ENCODE measurements at places on chromosomes 11 and 22.

- no peak for DNase-seq
Observed at GRCh38 chr22:43731988-43732387, 80.1 kb downstream of the EFCAB6 start.

GRCh38 chr11:102187416-102188151 is 77.3 kb downstream of the YAP1 start:
- DNase-seq, result no peak

- no peak for DNase-seq
Observed at GRCh38 chr22:31898926-31899325, 45.4 kb upstream of the YWHAH start.

DNA sequence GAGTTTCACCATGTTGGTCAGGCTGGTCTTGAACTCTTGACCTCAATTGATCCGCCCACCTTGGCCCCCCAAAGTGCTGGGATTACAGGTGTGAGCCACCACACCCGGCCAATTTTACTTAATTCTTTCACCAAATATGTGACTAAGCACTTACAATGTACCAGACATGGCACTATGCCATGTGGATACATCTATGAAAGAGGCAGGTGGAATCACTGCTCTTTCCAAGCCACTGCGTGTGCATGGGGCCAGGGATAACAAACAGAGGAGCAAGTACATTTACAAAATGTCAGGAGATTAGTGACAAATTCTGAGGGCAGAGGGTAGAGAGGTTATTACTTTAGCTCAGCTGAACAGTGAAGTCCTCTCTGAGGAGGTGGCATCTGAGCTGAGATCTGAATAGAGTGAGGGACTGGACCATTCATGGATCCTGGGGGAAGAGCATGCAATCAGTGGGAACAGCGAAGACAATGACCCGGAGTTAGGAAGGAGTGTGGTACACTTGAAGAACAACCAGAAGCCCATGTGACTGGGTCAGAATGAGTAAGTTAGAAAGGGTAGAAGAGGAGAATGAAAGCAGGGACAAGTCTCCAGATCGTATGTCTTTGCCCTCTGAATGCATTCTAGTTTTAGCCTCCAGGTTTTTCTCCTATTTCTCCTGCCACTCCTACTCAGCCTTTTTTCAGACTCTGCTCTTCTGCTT is 38.3 kb upstream of the GRAMD1B start:
- no peak for DNase-seq

- DNase-seq, result no peak
Observed at GRCh38 chr22:48256776-48257684, 1494.6 kb downstream of the TBC1D22A start.

- DNase-seq, result peak; percentile 88
Observed at GRCh38 chr11:65572356-65573051, at the start of gene FAM89B. FAM89B (plus strand) TSS chr11:65572538; CDS start chr11:65572670, 132 bp downstream.

GRCh38 chr22:37843741-37844089 is 419 bp downstream of the ANKRD54 start:
- DNase-seq, result peak; percentile 56

DNA sequence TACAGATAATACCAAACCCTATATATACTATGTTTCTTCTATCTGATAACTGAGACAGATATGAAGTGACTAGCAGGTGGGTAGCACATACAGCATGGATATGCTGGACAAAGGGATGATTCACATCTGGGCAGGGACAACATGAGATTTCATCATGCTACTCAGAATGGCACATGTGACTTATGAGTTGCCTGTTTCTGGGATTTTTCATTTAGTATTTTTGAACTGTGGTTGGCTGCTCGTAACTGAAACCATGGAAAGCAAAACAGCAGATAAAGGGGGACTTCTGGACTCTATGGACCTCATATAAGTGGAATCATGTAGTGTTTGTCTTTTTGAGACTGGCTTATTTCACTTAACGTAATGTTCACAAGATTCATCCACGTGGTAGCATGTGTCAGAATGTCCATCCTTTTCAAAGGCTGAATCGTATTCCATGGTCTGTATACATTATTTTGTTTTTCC is 883.0 kb downstream of the TBC1D22A start:
- no peak for DNase-seq

GRCh38 chr11:56705784-56706396 is 7.0 kb downstream of the OR9G1 start:
- no peak for DNase-seq

- DNase-seq, result no peak
Observed at GRCh38 chr11:106585061-106585460, 433.2 kb downstream of the GUCY1A2 start.

DNA sequence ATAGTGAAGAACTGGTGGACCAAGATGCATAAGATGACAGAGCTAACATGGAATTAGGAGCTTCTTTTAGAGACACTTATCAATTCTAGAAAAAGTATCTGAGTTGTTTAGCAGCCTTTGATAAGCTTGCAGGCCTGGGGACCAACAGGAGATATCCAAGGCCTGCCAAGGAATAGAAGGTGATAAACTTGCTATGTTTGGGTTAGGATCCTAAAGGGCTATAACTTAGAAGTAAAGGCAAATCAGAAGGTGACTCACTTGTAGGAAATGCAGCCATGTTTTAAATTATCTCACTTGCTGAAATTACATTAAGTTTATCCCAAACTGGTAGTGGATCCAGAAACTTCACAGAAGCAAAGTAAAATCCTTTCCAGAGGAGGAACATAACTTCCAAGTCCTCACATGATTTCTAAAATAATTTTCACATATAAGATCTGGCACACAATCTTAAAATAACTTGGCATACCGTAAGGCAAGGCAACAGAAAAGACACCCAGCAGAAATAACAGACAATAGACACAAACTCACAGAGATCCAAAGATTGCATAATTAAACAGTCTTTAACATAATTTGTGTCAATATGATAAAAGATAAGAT is 69.6 kb upstream of the TEAD1 start:
- DNase-seq, result no peak

DNA sequence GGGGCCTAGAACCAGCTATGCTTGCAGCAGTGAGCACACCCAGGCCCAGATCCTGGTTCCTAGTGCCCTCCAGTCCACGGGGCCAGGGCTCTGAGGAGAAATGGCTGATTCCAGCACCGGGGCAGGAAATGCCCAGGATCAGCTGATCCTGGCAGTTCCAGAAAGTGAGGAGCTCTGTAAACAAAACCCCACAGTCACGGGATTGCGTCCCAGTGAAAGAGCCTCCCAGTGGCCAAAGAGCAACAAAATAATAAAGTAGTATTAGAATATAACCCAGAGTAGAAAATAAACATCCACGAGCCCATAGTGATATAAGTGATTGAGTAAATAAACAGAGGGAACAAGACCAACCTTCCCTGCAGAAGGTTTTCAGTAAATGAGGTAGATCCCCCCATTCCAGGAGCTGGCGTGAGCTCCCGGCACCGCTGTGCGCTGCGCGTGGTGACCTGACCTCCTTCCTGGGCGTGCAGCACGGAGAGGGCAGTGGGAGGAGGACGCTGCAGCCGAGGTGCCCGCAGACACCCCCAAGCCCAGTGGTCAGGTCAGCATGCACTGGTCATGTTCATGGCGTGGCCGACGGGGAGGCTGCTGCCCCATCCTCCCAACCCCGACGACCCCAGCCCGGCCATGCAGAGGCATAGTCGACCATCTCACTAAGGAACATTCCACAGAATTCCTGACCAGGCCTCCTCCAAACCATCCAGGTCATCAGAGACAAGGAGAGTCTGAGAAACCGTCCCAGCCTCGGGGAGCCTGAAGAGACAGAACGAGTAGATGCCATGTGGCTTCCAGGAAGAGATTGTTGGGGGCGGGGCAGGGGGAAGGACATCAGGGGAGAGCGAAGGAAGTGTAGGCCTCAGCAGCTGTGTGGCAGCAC is 19.8 kb downstream of the PTDSS2 start:
- no peak for DNase-seq

DNA sequence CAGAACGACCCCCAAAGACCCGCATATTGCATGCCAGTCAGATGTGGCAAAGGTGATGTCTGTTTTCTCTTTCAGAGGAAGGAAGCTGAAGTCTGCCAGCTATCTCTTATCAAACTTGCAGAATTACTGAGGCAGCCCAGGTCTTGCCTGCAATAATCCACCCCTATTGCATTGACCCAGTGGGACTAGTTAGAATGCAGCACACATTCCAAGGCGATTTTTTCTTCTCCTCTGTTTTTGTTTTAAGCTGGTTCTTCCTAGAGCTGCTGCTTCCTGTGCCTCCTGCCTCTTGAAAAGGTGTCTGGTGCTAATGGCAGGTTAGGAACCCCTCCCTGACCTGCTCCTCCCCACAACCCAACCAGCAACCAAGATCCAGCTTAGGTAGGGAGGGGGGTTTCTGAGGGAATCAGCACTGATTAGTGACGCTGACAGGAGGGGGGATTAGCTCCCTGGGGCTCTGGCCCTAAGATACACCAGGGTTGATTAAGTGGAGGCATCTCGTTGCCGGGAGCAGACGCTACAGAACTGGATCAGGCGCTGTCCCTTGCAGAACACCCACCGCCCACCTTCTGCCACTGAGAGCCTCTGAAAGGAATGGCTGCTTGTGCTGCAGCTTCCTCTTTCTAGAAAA is 2.8 kb downstream of the NTM start:
- no peak for DNase-seq

GRCh38 chr11:68806931-68807844 is 34.5 kb downstream of the CPT1A start:
- DNase-seq, result no peak

GRCh38 chr11:126633330-126633729 is 277.8 kb downstream of the ST3GAL4 start:
- DNase-seq, result no peak

- DNase-seq, result no peak
Observed at GRCh38 chr11:60705895-60706294, 6.5 kb downstream of the MS4A8 start.

- no peak for DNase-seq
Observed at GRCh38 chr22:30227438-30228228, 18.9 kb downstream of the LIF start.

GRCh38 chr11:8387141-8387540 is 123.5 kb upstream of the LMO1 start:
- no peak for DNase-seq

DNA sequence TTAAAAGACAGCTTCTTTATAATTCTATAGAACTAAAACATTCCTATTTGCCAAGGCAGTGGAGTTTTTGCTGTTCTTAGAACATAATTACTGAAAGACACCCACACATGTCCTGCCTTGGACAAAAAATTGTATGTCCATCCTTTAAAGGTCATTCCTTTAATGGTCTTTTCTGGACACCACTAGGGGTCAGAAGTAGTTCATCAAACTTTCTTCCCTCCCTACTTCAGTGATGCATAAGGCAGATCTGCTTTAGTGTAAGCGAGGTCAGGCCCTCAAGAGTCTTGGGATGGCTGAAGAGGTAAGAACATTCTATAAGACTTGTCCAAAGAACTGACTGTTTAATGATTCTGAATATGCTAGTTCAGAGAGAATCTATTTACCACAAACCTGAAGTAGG is 4.3 kb upstream of the OR51V1 start:
- DNase-seq, result no peak

- peak; percentile 93 for DNase-seq
Observed at GRCh38 chr11:62881579-62882430, 1.1 kb downstream of the SLC3A2 start.

GRCh38 chr11:35426351-35426750 is 7.0 kb upstream of the SLC1A2 start:
- no peak for DNase-seq

GRCh38 chr22:20438427-20438677 is 727 bp upstream of the SCARF2 start:
- no peak for DNase-seq

DNA sequence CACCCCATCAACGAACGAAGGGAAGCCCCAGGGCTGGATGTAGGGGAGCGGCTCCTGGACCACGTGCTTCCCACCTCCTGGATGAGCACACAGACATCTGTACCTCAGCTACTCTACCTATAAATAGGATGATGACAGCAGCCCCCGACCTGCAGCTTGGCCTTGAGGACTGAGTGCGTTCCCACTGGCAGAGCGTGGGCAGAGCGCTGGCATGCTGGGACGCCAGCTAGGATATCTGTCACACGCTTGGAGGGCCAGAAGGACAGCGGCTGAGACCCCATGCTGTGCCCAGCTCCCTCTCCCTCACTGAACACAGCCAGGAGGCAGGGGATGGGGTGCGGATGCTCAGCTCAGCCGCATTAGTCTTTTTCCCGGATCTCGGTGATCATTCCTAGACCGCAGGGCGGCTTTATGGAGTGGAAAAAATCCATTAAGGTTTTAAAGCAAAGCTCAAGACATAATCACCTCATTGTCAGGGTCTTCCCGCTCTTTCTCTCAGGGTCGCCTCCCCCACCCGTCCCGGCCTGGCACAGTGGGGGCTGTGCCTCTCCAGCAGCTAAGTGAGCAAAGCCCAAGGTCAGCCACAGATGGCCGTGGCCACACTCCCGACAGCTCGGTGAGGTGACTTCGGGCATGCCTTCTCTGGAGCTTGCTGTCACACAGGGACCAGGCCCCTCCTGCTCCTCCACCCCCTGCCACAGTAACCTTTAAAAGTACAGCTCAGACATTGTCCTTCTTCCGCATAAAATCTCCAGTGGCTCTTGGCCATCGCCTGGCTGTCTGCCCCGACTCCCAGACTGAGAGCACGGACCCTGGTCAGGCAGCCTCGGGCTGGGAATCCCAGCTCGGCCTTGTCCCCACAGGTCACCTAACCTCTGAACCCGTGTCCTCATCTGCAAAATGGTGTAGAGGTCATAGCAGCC is 69.6 kb upstream of the SHISAL1 start:
- DNase-seq, result no peak

- DNase-seq, result peak; percentile 36
Observed at GRCh38 chr22:18023509-18024275, 669 bp downstream of the MICAL3 start.

DNA sequence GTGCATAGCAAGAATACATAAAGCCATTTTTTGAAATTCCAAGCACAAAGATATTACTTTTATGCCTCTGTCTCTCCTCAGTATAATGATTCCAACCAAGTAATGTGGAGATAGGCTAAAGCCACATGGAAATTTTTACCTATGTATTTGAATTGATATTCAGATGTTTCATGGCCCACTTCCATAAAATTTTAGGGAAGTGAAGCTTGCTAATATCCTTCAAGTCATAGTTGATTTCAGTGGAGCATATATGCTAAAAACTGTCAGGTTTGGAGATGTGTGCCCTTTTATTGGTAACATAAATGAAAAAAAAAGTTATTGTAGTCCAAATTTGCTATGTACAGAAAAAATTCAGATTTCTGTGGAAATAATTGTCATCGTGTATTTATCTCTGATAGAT is 12.3 kb downstream of the MS4A4E start:
- no peak for DNase-seq

GRCh38 chr11:406796-407650 is 7.8 kb downstream of the SIGIRR start:
- peak; percentile 87 for DNase-seq

GRCh38 chr11:34184505-34185015 is 79.1 kb downstream of the NAT10 start:
- DNase-seq, result no peak

- DNase-seq, result no peak
Observed at GRCh38 chr11:69216647-69217051, 60.9 kb downstream of the SMIM38 start.

- no peak for DNase-seq
Observed at GRCh38 chr22:46596032-46596441, 24.1 kb upstream of the GRAMD4 start.
